ENCODE measurements at places on chromosomes 4 and X.

- no peak for DNase-seq
Measured at GRCh38 chrX:22234380-22234779, 38.3 kb upstream of the CBLL2 start.

DNA sequence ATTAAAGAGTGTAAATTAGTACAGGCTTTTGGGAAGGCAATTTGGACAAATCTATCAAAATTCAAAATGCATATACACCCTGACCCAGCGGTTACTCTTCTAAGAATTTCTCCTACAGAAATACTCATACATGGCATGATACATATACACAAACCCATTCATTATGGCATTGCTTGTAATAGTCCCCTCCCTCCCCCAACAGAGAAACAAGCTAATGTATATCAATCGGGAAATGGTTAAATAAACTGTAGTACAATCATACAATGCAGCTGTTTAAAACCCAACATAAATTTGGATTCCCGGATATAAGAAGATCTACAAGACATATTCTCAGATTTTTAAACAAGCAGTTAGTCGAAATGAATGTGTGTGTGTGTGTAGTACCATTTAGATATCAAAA lies 808 bp downstream of the HUWE1 start:
- no peak for DNase-seq

GRCh38 chr4:106551724-106552123 lies 183.1 kb upstream of the GIMD1 start:
- no peak for DNase-seq

DNA sequence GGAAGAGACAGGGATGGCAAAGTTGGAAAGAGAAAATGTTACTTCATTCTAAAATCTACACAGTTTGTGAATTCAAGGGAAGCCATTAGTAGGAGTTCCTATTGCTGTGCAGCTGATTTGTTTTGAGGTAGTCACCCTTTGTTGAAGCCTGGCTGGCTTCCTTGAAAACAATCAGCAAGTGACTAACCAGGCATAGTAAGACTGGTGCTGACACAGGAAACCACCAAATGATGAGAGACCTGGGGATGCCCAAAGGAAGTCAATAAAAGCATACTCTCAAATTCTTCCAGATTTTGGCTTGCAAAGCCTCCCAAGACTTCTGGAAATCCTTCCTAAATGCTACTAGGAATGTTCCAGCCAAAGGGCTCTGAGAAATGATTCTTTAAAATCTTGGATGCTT lies 23.9 kb upstream of the PRDM8 start:
- DNase-seq, result peak; percentile 75

- DNase-seq, result no peak
Measured at GRCh38 chrX:18971506-18971905, 12.4 kb downstream of the PHKA2 start.

GRCh38 chrX:22365460-22365859 lies 92.7 kb downstream of the CBLL2 start:
- DNase-seq, result peak; percentile 67

DNA sequence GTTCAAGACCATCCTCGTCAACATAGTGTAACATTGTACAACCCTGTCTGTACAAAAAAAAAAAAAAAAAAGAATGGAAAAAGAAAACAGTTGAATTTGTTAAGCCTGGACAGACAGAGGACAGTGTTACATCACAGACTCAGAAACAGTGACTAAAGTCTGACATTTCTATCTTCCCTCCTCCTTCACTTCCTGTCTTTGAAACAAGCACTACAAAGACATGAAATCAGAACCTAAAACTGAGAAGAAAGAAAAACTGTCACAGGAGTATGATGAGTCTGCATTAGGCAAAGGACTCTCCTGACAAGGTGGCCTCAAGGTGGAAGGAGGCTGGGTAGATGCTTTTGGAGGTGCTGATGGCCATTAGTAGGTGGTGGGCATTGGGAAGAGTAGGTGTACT lies 126.7 kb downstream of the RBM47 start:
- DNase-seq, result no peak

- DNase-seq, result peak; percentile 87
Measured at GRCh38 chr4:26028793-26029567, 115.0 kb downstream of the SMIM20 start.

- DNase-seq, result peak; percentile 6
Measured at GRCh38 chr4:39855909-39856512, 121.7 kb downstream of the PDS5A start.

- no peak for DNase-seq
Measured at GRCh38 chr4:6957148-6957520, 47.5 kb downstream of the TBC1D14 start.

DNA sequence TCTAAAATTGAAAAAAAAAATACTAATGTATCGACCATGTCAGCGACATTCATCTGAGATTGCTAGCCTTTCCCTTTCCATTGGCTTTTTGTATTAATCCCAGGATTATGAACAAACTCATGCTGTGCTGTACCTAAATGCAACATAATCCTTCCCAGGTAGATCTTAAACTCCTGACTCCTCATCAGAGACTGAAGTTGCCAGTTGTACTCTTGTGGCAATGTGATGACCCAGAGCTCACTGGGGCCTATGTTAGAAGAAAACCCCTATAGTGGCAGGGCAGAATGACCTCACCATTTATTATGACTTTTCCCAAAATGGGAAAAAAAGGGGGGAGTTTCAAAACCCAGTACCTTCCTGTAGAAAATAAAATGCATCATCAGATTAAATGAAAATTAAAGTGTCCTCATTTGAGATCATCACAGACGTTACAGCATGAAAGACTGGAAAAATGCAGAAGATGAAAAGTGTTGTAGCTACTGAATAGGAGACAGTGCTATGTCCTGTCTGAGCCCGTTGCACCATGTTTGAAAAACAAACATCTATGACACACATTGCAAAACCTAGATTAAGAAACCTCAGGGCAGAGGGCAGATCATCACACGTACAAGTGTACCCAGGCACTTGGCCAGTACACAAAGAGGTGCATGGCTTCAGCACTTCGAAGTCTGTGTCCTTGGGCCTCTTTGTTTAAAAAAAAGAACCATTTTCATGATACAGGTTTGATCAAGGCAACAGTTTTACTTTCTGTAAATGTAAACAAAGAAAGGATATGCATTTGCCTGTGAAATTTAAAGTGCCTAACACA lies 6.8 kb upstream of the ACSL4 start:
- DNase-seq, result no peak

DNA sequence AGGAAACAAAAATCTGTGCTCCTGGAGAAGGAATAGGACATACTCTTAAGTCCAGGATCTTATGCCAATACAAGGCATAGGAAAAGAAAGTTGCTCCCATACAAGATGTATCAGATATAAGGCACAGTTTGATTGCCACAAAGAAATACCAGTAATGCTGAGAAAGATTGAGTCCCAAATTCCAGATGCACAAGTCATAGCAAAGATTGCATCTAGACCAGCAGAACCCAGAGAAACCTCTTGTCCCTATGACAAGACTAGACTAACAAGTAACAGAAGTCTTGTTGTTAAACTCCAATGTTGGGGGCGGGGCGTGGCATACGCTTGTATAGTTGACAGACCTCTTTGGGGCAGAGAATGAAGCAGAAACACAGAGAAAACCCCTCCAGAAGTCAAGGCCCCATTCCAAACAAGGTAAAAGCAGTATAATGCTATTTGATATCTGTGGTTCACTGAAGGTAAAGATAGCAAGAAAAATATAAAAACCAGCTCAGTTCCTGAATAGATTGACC lies 671.5 kb upstream of the GRIA3 start:
- peak; percentile 2 for DNase-seq

DNA sequence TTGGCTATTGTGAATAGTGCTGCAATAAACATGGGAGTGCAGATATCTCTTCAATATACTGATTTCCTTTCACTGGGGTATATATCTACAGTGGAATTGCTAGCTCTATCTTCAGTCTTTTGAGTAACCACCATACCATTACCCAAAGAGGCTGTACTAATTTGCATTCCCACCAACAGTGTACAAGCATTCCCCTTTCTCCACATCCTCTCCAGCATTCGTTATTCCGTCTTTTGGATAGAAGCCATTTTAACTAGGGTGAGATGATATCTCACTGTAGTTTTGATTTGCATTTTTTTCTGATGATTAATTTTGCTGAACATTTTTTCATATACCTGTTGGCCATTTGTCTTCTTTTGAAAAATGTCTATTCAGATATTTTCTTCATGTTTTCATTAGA lies 110.3 kb downstream of the PRDM5 start:
- DNase-seq, result peak; percentile 24

- no peak for DNase-seq
Measured at GRCh38 chr4:125321709-125322365, 7.1 kb downstream of the FAT4 start.

- peak; percentile 43 for DNase-seq
Measured at GRCh38 chr4:82097504-82097903, 276.3 kb downstream of the HNRNPD start.

DNA sequence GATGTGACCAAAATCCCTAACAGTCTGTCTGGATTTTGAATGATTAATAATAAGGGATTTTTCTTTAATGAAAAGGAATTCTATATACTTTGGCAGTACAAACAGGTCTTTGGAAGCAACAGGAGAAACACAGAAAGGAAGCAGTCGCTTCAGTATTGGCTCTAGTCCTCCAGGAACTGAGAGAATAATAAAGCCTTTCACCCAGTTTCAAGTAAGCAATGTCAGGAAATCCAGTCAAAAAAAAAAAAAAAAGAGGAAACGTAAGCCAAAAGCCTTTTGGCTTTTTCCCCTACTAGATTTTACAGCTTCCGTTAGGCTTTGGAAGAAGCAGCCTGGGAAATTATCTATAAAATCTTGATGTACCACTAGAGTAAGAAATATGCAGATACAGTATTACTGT lies 61.7 kb upstream of the HDAC8 start:
- DNase-seq, result no peak

GRCh38 chr4:65668201-65669089 lies 1.8 kb downstream of the EPHA5 start:
- peak; percentile 69 for DNase-seq

DNA sequence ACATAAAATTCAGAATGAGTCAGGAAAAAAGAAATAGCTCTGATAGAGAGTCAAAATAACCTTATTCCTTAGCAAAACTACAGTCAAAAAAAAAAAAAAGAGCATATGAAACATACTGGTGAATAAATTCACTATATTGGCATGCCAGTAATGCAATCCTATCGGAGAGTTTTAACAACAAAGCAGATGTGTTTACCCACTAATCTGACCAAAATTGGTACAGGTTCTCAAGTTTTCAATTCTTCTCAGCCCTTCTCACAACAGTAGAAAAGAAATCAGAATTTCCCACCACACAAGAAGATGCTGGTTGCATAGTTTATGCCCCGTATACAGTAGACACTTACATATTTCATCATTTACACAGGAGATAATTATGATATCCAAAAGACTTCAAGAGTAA lies 59.4 kb downstream of the LCORL start:
- DNase-seq, result peak; percentile 19

- DNase-seq, result no peak
Measured at GRCh38 chr4:39641451-39641850, 2.8 kb upstream of the SMIM14 start.

DNA sequence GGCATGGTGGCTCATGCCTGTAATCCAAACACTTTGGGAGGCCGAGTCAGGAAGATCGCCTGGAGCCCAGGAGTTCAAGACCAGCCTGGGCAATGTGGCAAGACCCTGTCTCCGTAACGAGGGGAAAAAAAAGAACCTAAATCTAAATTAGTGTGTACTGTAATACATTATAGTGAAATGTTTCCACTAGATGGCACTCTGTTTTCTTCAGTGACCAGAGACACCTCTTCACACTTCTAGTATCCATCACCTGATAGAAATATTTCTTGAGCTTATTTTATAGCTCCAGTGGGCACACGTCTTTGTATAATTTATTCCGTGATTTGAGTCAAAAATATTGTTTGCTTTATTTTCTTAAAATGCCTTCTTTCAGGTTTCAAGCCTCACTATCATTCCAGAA lies 600.9 kb upstream of the DIPK2B start:
- DNase-seq, result peak; percentile 33

DNA sequence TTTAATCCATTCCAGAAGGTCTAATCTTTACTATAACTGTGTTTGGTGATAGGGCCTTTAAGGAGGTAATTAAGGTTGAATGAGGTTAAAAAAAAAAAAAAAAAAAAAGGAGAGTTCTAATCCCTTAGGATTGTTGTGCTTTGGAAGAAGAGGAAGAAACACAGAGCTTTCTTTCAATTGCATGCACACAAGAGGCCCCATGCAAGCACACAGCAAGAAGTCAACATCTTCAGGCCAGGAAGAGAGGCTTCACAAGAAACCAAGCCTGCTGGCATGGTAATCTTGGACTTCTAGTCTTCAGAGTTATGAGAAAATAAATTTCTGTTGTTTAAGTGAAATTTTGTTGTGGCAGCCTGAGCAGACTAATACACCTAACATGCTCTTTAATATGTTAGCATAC lies 118.6 kb downstream of the NAA11 start:
- no peak for DNase-seq

DNA sequence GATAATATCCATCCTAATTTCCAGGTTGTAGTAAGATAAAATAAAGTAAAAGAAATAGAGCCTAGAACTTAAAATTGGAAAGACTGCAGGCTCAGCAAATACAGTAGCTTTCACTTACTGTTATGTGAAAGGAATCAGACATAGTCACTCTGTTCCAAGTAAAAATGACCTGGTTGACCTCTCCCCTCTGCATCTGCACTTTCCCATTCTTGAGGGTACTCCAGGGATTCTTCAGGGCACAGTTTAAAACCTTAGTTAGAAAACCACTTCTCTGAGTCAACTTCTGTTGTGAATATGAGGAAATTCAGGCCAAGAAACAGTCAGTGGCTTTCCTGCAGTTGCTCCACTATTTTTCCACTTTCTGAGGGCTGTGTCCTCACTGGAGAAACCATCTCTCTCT lies 42.9 kb downstream of the FRAS1 start:
- DNase-seq, result no peak

DNA sequence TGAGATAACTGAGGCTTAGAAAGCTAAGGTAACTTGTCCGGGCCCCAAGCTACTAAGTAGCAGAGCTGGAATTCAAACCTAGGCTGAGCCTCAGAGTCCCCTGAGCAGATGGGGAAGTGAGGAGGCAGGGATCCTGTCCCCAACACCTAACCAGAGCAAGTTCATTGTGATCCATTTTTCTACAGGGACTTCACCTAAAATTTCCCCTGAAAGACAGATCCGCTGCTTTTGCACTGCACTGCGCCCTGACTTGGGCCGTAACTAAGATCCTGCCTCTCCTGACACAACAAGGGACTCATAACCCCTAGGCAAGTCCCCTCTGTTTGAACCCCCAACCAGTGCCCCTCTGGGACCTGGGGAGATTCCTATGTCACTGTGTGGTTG lies 25.6 kb upstream of the MTM1 start:
- no peak for DNase-seq

DNA sequence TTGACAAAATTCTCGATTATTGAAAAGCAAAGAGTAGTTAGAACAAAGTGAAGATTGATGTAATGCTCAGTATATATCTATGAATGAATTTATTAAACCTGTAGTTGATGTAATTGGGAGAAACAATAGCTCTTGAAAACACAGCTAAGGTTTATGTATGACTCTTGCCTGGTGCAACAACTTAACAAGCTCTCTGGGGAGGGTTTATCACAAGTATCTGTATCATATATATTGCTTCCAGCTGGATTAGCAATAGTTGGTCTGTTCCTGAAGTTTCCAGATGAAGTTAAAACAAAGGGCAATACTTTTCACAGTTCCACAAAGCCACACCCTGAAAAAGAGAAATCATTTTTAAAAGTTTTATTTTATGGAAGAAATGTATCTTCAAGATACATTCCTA lies 91.4 kb downstream of the ARSJ start:
- no peak for DNase-seq

- no peak for DNase-seq
Measured at GRCh38 chr4:152573861-152574260, 38.0 kb upstream of the FBXW7 start.

Data from astrocyte of the hippocampus (primary cell).